ENCODE measurements at places on chromosomes 1 and 21.

DNA sequence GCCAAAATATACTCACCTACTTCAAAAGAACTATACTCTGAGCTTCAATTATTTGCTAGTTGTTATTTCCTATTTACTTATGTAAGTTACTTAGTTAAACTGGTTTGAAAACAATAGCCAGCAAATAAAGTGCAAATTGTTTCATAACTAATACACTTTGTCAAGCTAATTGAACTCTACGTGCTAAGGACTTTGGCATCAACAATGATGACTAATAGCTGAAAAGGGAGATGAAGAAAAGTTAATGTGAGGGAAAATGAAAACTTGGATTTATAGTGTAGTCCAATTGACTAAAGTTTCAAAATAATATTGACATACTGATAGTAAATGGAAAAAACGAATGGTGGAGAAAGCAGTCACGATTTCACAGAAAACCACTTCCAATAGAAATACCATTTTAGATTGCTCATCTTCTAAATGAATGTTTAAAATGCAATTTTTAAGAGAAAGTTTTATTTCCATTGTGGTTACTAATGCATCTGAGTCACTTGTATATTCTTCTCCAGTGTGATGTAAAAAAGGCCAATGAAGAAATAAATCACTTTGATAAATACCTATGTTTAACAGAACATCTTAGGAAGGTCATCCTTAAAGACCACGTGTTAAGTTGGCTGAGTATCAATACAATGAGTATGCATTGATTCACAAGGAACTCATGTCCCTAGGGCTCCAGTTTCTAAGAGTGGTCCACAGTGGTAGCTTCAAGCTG, 455.2 kb downstream of the LTN1 start:
- peak; percentile 10 for DNase-seq

DNA sequence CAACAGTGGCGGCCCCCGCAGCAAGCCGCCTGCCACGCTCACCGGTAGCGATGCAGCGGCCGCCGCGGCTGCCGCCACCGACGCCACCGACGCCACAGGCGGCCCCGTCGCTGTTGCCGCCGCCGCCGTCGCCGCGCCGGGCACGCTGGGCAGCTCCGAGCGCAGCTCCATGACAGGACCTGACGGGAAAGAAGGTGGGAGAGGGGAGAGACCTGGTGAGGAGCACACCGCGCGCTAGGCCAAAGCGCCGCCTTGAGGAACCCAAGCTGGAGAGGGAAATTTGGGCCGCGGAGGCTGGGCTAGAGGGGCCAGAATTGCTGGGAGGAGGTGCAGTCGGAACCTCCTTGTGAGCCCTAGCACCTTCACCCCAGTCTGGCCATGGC, 1.9 kb downstream of the DMRTA2 start:
- no peak for DNase-seq

DNA sequence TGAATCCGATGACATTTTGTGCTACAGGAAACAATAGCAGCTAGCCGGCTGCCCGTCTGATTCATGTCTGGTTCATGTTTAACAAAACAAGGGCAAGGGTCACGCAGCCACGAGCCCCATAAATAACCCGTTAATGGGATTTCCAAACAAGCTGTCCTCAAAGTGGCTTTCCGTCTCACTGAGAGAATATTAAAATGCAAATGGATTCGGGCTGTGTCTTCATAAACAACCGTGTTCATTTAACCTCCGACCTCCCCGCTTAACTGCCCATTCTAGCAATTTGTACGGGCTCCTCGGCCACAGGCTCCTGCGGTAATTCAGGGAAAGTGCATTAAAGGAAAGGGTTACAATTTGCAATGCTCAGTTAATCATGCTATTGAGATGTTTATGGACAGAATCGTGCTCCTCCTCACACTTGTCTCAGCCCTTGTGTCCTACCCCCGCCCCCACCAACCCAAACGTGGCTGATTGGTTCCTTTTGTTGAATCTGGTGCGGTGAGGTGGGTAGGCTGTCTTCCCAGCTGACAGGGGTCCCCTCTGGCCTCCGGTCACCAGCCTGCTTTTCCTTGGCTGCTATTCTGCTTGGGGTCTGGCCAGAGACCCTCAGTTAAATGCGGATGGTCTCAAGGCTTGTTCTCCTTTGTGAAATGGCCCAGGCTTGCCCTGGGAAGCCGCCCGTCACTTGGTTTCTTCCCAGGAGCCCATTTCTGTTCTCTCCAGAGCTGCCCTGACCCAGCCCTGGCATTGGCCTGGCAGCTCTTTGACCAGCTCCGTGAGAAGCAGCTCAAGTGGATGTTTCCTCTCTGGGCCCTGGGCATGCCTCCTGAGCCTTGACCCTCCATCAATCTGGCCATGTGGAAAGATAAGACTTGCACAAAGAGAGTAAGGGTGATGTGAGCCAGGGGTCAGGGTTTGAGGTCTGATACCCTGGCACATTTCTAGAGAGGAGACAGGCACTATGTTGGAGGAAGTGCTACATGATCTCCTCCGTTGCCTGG, 200.7 kb upstream of the POU3F1 start:
- peak; percentile 61 for DNase-seq

DNA sequence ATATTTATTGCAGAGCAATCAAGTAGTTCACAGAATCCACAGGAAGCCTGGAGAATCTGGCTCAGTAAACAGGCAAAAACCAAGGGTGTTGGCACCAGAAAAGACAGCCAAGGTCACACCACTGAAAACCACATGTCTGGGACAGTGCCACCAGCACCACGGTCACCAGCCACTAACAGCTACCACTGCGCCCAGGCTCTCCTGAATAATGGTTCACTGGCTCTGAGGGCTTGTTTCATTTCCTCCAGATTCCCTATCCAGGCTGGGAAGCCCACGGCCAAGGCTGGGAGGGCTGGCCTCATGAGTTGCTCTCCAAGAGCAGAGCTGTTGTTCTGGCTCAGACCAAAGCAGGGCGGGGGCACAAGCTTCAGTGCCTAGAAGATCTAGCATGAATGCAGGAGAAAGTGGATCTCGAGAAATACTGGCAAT, 54.5 kb upstream of the PTGFRN start:
- peak; percentile 64 for DNase-seq

GRCh38 chr1:23557471-23558124, 1.7 kb downstream of the ID3 start:
- peak; percentile 27 for DNase-seq

DNA sequence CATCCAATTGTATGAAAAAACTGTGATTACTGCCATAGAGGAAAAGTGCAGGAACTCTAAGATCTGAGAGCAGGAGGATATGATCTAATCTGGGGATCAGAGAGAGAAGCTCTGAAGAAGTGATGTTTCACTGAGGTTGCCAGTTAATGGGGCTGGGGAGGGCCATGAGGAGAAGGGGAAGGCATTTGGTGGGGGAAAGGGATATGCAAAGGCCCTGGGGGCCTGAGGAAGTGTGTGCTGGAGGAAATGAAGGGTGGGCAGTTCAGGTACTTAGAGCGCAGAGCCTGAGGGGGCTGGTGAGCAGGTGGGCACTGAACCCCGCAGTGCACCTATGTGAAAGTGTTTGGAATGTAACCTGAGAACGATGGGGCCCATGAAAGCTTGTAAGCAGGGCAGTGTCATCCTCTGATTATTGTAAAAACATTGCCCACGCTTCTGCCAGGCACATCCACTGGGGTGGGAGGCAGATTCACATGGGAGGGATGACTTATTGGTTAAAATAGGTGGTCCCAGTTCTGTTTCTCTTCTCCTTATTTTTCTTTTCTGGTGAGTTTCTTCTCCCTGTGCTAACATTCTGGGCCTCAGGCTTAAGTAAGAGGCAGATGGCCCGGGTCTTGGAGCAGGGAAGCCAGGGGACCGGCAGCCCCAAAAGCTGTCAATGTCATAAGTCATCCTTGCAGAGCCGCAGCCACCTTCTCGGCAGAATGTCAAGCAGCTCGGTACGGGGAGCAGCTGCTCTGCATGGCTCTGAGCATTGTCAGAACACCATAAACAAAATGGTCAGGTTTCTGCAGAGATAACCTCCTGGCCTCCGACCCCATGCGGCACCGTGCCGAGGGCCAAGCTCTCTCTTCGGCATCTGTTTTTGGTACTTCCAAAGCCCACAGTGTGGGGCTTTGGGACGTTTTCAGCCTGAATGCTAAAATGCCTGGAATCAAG, 492.0 kb upstream of the VAMP3 start:
- DNase-seq: no peak

DNA sequence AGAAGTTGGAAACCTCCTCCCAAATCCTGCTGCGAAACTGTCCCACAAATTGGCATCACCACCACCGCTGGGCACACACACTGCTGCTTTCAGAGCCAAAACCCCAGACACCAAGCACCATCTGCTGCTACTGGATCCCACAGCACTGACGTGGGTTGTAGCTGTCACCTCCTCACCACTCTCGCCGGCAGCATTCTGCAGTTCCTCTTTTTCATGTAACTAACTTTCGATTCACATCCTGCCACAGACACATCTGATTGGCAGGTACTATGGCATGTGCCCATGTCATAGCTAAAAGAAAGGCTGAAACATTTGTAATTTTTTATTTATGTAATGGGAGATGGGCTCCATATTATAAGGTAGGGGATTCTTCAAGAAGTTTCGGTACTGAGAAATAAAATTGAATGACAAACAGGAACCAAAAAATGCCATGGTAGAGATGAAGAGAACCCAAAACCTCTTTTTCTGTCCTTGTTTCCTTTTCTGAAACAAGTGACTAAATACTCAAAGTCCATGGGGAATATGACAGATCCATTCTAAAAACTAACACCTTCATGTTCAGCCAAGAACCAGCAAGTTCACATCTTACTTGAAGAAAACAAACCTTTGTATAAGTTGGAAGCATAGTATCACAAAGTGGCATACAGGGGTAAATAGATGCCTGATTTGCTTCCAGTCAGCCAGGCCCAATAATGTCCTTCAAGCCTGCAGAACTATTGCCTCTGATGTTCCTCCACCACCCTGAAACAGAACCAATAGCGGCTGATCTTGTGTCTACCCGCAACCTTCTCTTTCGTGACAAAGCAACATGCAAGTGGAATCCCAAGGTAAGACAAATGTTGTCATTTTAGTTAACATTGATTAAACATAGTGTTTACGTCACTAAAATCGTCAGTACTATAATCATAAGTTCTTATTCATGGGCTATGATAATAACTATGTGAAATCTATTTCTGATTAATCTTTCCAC, 26.6 kb upstream of the RGS13 start:
- DNase-seq: no peak

GRCh38 chr1:9317591-9318417, 25.1 kb downstream of the SPSB1 start:
- no peak for DNase-seq

- no peak for DNase-seq
Observed at GRCh38 chr21:17492415-17493168, 20.3 kb upstream of the CXADR start.

- no peak for DNase-seq
Observed at GRCh38 chr1:170247751-170248521, 102.2 kb downstream of the NTMT2 start.

GRCh38 chr1:204319462-204319861, 40.3 kb downstream of the PLEKHA6 start:
- DNase-seq: no peak

GRCh38 chr21:44752671-44753235, 41.4 kb upstream of the TSPEAR start:
- peak; percentile 46 for DNase-seq

GRCh38 chr1:170284951-170285350, 139.2 kb downstream of the NTMT2 start:
- peak; percentile 30 for DNase-seq

DNA sequence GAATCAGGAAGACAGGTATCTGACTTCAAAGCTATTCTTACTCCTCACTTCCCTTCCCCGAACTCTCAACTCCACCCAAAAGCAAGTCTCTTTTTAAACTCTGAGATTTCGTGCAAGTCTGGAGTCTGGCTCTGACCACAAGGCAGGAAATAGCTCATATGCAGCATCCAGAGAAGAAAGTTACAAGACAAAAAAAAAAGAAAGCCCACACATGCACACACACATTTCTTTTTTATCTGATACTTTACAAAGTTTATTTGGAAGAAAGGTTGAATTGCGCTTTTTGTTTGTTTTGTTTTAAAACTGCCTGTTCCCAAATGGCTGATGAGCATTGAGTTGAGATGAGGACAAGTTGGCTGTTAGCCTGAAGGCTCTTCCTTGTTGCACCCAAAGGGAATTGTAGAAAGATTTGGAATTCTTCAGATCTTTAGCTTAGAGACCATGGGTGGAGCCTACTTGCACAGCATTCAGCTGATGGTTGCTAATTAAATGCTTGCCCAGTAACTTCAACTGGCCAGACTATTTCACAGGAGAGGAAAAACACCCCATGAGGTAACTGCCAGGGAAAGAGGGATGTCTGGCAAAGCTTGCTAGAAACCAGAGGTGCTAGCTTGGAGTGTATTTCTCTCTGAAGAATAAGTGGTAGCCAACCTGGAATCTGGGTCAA, 490.3 kb downstream of the TTLL7 start:
- DNase-seq: peak; percentile 43

DNA sequence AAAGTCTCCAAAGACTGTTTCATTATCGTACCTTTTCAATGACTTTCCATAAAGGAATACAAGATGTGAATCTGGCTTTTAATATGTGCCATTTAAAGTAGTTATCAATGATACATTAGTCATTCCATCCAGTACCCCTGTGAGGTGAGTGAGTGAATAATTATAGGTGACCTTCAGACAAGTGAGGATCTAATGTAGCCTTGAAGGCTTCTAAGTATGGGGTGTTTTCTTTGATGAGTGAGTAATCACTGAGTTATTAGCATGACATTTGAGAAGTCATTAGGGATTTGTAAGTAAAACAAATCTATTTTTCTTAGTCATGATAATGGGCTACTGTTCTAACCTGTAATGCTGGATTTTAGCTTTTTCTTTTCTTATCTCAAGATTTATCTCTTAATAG, 831.4 kb downstream of the ADGRL2 start:
- DNase-seq: no peak

GRCh38 chr1:201139306-201139705, 12.3 kb upstream of the ASCL5 start:
- no peak for DNase-seq

GRCh38 chr1:202011994-202012393, 1.6 kb downstream of the ELF3 start:
- DNase-seq: no peak

- no peak for DNase-seq
Observed at GRCh38 chr1:94315552-94316116, 78.2 kb upstream of the ARHGAP29 start.

DNA sequence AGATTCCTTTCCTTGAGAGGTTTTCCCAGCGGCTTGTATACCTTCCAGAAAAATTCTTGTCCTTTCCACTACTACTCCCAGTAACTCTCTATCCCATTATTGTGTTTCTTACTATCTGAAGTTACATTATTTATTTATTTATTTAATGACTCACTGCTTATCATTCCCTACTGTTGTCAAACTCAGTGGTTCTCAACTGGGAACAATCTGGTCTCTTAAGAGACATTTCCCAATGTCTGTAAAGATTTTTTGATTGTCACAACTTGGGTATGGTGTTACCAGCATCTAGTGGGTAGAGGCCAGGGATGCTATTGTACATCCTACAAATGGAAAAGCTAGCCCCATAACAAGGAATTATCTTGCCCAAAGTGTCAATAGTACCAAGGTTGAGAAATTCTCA, 771.5 kb upstream of the ADGRL2 start:
- DNase-seq: no peak

GRCh38 chr1:94539496-94539895, 2.1 kb downstream of the F3 start:
- DNase-seq: no peak

- no peak for DNase-seq
Observed at GRCh38 chr1:227766015-227766634, 30.9 kb downstream of the SNAP47 start.

Measured in eye (tissue), 1 donor.